ENCODE measurements at places on chromosomes 6 and 20.

- DNase-seq = no peak
These were observed 11.7 kb downstream of the ZBTB46 start for GRCh38 chr20:63819224-63819921.

DNA sequence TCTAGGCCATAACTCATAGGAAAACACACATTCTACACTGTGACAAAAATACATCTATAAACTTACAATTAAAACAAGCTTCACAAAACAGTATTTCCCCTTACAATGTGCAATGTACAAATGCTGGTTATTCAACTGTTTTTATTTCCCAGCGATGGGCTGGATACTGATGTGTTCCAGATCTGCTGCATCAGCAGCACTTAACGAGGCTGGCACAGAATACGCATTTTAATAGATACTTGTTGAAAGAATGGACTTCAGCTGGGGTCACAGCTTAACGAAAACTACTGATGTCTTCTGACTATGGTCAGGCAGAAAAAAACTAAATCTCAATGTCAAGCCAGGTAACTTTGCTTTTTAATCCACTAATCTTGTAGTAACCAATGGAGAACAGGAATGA, 70.9 kb downstream of the B4GALT5 start:
- DNase-seq = no peak

DNA sequence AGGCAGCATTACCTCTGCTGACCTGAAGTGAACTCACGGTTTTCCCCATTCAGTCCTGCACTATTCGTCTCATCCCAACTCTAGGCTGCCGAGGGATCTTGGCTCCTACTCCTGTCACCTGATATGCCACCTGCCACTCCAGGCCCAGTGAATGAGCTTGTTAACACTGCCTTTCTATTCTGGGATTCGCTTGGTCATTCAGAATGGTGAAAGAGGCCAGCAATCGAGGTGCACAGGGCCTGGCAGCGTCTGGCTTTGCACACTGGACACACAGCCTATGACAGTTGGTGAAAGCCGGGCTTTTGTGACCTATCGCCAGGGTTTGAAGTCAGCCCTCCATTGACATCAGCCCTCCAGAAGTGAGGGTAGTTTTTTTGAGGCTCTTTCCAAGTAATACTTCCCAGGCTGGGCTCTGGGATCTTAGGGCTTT, 59.3 kb upstream of the MYL9 start:
- DNase-seq = no peak

DNA sequence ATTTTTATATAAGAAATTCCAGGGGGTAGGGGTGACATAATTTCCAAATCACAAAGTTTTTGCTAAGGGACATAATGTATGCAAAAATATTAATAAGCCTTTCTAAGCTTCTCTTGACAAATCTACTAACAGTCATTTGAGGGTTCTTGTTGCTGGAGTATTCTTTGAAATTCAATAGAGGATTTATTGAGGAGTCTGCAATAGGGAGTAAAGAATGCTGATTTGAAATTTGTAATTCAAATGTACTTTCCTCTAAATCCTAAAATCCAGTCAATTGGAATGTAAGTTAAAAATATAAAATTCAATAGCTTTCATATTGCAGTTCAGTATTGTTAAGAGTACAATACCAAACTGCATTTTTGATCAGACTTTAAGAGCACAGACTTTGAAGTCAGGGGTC, 17.1 kb upstream of the LCA5 start:
- no peak for DNase-seq

- no peak for DNase-seq
These were observed 108.1 kb downstream of the CEBPB start for GRCh38 chr20:50298554-50299324.

Measured in stimulated activated CD4-positive, alpha-beta T cell treated with anti-CD3 and anti-CD28 coated beads, Interleukin-1b, Interleukin-23, amount 100 ng/mL, for 1 hour (primary cell).